ENCODE measurements at places on chromosomes 12 and 14.

DNA sequence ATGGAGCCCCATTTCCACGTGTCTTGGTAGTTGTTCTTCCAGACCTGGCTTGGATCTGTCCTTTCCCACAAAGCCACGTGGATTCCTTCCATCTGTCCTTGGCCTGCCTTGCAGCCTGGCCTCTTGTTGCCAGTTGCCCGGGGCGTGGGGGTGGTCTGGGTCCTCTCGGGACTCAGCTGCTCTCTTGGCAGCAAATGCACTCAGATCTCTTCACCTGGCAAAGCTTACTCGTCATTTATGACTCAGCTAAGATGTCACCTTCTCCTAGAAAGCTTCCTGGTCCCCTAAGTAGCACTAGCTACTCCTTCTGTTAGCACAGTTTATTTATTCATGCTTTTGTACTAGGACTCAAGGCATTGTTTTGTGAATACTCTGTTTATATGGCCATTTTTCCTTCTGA, 13.6 kb downstream of the PLEKHG3 start:
- no peak for DNase-seq

DNA sequence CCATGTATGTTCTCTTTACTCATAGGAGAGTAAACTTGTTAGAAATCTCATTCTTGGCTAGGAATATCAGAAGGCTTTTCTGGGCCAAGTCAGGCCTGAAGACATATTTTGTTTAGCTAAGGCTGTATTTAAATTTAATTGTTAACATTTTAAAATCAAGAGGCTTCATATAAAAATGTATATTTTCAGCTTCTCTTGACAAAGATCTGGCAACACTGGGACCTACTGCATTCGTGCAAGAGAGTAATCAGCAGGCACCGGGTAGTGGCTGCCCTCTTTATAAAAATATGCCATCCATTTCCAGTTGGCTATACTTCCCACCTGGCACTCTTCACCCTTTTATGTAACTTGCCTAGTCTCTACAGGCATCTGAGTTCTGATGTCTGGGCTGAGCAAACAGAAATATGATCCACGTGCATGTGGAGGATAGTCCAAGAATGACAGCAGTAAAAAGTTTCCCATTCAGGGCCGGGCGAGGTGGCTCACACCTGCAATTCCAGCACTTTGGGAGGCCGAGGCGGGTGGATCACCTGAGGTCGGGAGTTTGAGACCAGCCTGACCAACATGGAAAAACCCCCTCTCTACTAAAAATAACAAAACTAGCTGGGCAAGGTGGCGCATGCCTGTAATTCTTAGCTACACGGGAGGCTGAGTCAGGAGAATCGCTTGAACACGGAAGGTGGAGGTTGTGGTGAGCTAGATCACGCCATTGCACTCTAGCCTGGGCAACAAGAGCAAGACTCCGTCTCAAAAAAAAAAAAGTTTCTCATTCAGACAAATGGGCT, 2.0 kb upstream of the SOS2 start:
- DNase-seq = peak; percentile 2

DNA sequence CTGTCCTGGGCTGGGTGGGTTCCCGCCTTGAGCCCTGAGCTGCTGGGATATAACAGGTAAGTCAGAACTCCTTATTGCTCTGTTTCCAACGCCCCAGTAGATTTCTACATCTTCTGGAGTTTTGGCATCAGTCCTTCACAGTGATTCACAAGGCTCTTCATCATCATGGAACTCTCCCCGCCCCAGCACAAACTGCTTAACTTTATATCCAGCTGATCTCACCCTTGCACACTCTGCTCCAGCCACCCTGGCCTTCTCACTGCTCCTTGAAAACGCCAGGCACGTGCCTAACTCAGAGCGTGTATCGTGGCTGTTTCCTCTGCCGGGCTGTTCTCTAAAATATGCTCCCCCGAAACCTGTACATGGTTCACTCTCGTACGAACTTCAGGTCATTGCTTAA, 264.9 kb downstream of the NOVA1 start:
- no peak for DNase-seq

DNA sequence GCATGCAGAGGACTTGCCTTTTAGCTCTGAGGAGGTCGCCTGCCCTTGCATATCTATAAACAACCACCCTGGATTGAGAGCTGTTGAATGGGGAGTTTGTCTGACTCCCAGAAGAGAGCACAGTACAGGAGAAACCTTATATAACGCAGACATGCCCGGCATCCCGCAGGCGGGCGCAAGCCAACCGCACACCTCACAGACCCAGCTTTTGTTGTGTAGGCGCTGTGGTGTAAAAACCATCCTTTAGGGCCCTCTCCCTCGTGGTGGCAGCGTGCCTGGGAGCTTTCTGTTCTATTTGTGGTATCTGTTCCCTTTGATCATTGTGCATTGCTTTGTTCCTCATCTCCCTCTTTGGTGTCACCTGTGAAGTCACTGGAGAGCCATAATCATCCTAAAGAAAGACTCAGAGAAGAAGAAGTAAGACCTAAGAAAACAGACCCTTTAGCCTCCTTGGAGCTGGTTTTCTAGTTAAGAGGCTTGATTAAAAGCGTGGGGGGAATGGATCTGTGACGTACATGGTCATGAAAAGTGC, 77.7 kb downstream of the ETV6 start:
- peak; percentile 52 for DNase-seq

DNA sequence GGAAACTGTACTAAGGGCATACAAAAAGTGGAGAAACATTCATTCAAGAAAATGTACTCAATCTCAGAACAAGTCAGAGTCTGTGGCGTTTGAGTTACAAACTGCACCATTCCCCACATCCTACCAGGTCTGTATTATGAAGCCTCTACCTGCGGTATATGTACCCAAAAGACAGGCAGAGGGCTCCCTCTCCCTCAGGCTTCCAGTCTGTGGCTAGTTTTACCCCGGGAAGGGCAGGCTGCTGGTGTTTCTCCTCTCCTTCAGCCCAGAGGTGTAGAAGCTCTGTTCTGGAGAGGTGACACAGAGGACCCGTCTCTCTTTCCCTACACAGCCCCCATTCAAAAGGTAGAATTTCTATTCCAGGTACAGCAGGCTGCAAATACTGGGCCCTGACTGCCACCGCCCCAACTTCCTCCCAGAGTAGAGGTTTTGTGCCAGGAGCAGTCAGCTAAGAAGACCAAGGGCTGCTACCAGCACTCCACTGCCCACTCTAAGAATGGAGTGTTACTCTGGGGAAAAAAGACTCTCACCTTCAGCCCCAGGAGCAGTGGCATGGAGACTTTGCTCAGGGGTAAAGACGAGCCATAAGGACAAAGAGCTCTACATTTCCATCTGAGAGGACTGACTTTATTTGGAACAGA, 39.4 kb downstream of the PARP11 start:
- no peak for DNase-seq

- DNase-seq = no peak
Measured at GRCh38 chr14:65040666-65041433, 54.2 kb downstream of the FNTB start.

All from stimulated activated CD4-positive, alpha-beta T cell treated with anti-CD3 and anti-CD28 coated beads, Interleukin-4, amount 100 ng/mL, for 4 hours (primary cell).